Posterior cingulate gyrus (tissue), 11 donors: ENCODE measurements at places on chromosomes 2 and 18.

DNA sequence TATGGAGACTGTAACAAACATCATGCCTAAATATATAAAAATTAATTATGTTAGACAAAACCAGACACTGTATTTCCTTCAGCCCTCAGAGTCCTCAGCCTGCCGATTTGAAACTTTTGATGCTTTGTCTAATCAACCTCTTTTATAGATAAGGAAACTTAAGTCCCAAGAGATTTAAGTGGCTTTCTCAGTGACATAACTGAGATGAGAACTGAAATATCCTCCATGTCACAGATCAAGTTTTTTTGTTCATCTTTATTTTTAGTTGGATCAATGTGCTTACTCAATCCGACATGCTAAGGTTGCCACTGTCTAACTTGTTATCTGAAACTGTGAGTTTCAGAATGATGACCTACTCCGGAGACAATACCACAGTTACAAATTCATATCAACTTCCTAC is 72.3 kb downstream of the BARD1 start:
- no peak for DNase-seq

DNA sequence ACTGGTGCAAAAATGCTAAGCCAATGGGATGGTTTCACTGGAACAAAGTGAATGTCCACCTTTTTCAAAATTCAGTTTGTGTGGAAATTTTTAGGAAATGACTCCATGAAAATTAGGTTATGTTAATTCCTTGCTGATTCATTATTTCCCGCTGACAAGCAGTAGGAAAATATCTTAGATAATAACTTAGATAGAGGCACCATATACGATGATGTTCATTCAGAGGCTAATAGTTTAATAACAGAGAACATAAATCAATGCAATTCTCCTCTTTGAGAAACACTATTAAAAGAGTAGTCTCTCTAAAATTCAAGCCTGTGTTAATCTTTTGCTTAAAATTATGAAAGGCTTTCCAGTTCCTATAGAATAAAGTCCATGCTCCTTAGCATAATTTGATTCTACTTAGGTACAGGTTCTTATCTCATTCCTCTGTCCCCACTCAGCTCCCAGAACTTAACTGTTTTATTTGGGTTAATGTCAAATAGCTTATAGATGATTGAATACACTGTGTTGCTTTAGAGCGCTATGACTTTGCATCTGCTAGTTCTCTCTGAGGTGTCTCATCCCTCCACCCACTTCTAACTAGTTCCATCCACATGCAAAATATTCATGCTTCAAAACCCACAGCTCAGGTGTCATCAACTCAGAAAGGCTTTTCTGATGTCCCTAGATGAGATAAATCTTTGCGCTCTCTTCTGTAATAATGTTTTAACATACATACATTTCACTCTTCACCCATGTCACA is 503.6 kb downstream of the ERBB4 start:
- no peak for DNase-seq

DNA sequence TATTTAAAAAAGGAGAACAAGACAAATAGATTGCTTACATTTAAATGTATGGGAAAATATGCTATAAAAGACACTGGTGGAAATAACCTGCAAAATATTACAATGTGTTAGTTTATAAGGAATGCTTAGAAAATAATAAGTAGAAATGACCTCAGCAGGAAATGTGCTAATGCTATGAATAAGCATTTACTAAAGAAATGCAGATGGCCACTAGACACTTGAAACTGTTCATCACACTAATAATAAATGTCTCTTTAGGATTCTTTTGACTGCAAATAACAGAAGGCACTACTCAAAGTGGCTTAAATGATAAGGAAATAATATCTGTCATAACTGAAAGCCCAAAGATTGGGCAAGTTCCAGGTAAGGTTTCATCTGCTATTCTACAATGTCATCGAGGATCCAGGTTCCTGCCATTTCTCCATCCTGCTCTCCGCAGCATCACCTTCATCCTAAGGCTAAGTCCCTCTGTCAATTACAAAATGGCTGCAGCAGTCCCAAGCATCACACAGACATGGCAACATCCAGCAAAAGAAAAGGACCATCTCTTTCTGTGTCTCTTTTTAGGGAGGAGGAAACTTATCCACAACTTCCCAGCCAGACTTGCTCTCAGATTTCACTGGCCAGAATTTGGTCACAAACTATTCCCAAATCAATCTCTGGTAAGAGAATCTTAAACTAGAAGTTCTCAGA is 21.9 kb downstream of the METTL8 start:
- DNase-seq, result no peak

- no peak for DNase-seq
Observed at GRCh38 chr2:189982087-189982486, 80.4 kb downstream of the MSTN start.

GRCh38 chr2:61900281-61900680 is 5.2 kb upstream of the COMMD1 start:
- DNase-seq, result no peak

DNA sequence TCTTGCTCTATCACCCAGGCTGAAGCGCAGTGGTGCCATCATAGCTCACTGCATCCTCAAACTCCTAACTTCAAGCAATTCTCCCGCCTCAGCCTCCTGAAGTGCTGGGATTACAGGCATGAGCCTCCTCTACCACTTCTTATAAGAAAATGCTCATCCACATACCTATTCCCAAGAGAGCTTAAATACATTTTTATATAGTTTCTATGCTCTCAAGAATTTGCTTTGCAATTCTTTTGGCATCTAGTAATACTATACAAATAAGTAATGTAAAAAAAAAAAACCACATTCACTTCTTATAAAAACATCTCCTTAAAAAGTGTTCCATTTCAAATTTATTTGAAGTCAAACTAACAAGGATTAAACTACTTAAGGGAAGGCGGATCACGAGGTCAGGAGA is 197.3 kb downstream of the DNAH7 start:
- DNase-seq, result no peak

- DNase-seq, result no peak
Observed at GRCh38 chr2:228927028-228928010, 343.8 kb downstream of the PID1 start.

- DNase-seq, result no peak
Observed at GRCh38 chr2:98541489-98541888, 66.8 kb downstream of the COA5 start.

- no peak for DNase-seq
Observed at GRCh38 chr2:89851583-89851905, 1160.1 kb downstream of the RPIA start.

DNA sequence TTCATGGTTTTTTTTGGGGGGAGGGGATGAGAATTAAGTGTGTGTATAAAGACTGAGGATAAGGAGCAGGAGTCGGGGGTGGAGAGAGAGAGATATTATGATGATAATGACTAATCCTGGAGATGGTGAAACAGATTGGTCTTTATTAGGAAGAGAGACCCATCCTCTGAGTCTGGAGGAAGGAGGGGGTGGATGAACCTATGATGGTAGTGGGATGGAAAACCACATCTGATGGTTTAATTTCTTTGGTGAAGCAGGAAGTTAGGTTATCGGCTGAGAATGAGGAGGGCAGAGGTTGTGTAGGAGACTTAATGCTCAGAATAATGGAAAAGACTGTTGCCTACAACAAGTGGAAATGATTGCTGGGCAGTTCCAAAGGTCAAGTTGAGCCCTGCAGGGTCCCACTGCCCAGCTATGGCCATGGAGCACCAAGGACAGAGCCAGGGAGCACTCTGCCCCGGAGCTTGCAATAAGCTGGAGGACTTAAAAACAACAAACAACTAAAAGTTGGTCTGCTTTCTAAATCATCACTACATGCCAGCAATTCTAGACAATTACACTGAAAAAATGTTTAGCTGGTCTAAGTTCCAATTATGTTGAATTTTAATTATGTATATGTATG is 7.9 kb downstream of the SLC16A14 start:
- no peak for DNase-seq

GRCh38 chr2:104340162-104340561 is 513.8 kb upstream of the POU3F3 start:
- no peak for DNase-seq

DNA sequence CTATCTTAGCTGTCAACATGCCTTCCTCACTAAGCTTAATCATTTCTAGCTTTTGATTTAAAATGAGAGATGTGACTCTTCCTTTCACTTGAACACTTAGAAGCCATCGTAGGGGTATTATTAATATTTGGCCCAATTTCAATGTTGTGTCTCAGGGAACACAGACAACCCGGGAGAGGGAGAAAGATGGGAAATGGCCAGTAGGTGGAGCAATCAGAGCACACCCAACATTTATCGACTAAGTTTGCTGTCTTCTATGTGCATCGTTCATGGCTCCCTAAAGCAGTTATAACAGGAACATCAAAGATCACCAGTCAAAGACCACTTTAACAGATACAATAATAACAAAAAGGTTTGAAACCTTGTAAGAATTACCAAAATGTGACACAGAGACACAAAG is 110.2 kb downstream of the OLA1 start:
- no peak for DNase-seq

- DNase-seq, result no peak
Observed at GRCh38 chr2:239634769-239635168, 233.9 kb upstream of the HDAC4 start.

DNA sequence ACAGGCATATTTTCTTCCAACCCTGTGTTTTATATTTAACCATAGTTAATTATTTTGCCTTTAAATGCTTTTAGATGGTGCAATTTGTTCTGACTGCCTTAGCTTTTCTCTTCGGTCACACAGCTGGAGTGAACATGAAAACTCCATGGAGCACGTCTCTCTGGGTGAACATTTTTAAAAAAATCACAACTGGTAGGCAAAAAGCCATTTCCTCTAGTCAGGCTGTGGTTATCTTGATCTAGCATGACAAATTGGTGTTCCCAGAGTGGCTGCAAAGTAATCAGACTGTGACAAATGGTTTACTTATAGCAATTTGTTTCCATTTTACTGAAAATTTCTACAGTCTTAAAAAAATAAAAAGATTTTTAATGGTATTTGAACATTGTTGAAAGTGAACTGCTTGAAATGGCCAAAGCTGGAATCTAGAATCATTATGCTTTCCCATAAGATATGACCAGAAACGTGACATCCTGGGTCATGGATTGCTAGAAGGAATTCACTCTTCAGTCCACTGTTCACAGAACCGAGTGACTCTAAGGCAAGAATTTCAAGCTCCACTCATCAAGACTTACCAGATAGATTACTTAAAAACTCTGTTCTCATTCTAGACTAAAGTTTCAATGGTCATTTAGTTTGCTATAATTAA is 703.6 kb downstream of the CPS1 start:
- no peak for DNase-seq
